H7 (cell line): ENCODE measurements at places on chromosomes 3 and 15. TPM values are rescaled to one million over a fixed set of nuclear protein-coding genes. Genes with fewer than 3 reads are reported as not detected.

The GALK2 gene
- 19.8 and 28.1 TPM in 2 replicates for total RNA-seq

The ANKUB1 gene
- not detected in 2 replicates for total RNA-seq

The CPNE9 gene
- total RNA-seq, result 0.18 and 0.38 TPM in 2 replicates

The KBTBD8 gene
- 6.7 and 11.8 TPM in 2 replicates for total RNA-seq

The TLR9 gene
- not detected in 2 replicates for total RNA-seq

DNA sequence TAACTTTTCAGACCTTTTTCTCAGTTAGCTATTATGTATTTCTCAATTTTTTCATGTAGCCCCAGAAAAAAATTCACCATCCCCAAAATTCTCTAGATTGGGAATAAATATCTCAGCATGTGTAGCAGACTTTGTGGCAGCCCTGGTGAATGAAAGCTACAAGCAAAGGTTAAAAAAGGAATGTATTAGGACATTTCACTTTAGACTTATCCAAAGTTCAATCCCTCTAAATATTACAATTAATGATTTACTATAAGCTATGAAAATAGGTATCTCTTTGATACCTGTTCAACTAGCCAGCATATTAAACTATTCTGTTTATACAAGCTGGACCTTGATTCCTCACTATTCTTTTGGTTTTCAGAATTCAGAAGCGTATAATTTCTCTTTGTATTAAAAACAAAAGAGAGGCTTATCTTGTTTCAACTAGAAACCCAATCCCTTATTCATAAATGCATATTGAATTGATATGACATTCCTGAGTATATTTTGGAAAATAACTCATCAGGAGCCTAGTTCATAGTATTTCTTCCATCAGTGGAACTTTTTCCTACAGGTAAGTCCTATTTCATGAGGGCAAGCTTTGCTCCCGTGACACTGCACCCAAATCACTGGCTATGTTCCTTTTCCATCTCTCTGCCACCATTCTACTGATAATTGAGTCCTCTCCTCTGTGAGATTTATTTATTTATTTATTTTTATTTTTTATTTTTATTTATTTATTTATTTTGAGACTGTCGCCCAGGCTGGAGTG, 38.0 kb downstream of the WDR72 start:
- DNase-seq, result no peak

- no peak for DNase-seq
Observed at GRCh38 chr3:134694946-134695543, 44.2 kb upstream of the KY start.

DNA sequence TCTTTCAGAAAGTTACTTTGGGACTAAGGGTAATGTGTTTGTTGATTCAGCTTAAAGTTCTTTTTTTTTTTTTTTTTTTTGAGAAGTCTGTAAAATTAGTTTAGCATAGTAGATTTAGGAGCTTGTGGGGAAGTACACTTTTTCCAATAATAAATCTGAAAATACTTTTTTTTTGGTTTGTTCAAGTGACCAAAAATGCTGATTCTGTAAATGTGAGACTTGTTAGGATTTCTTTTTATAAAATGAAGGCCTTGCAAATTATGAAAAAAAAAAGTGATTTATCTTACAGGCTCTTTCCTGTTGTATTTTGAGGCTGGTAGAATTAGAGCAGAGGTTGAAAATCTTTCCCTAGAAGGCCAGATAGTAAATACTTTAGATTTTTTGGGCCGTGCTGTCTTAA, 7.6 kb downstream of the OXNAD1 start:
- no peak for DNase-seq

DNA sequence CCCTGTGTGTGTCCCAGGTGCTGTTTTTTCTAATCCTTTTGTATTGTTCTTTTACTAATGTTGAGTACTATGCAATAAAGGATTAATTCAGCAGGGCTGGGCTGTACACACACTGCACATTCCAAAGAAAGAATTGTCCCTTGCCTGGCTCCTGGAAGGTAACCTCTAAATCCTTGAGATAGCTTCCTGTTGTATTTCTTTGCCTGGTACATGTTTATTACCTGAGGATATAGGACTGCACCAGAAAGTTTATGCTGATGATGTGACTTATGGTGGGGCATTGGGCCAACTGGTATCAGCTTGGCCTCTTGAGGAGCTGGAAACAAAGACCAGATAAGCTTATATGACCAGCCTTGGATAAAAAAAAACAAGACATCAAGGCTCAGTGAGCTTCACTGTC, 26.6 kb upstream of the FAN1 start:
- no peak for DNase-seq

DNA sequence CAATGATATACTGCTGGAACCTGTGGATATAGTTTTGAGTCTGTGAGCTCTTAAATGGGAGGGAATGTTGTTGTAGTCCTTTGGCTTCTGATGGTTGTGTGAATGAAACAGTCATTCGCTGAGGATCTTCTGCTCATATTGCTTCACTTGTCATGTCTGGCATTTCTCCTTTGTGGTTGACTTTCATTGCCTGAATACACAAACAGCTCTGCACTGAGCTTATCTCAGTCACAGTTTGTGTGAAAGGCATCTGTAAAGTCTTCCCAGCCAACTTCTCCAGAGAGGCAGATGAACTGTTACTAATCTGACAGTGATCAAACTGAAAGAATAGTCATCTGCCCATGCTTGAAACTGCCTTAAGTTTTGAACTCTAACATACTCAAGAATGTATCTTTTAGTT, 59.8 kb downstream of the TMED3 start:
- no peak for DNase-seq

- DNase-seq, result no peak
Observed at GRCh38 chr15:93001881-93002280, 87.1 kb downstream of the RGMA start.

- peak; percentile 93 for DNase-seq
Observed at GRCh38 chr3:124887177-124887931, at the start of gene ITGB5. Gene ITGB5 (minus strand): TSS chr3:124887365. CDS start chr3:124887000, 365 bp downstream.

- peak; percentile 29 for DNase-seq
Observed at GRCh38 chr3:46671541-46672348, 21.7 kb downstream of the ALS2CL start.

DNA sequence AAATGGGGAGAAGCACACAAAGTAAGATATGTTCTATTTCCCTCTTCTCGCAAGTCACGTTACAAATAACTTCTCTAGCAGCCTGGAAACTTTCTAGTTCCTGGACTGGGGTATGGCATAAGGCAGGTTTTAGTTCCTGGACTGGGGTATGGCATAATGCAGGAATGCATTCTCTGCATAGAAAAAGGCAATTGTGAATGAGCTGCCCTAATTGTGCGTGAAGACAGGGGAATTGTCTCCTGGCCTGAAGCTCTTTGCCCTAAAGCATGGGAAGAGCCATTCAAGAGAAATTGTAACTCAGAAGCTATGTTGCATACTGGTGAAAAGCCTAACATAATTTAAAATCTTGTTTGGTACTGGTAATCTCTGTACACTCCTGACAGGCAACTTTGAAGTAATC, 54.3 kb upstream of the CBLB start:
- DNase-seq, result no peak

- no peak for DNase-seq
Observed at GRCh38 chr3:172163320-172163719, 123.9 kb downstream of the FNDC3B start.

- DNase-seq, result peak; percentile 83
Observed at GRCh38 chr15:66842710-66843441, 140.8 kb downstream of the SMAD6 start.

DNA sequence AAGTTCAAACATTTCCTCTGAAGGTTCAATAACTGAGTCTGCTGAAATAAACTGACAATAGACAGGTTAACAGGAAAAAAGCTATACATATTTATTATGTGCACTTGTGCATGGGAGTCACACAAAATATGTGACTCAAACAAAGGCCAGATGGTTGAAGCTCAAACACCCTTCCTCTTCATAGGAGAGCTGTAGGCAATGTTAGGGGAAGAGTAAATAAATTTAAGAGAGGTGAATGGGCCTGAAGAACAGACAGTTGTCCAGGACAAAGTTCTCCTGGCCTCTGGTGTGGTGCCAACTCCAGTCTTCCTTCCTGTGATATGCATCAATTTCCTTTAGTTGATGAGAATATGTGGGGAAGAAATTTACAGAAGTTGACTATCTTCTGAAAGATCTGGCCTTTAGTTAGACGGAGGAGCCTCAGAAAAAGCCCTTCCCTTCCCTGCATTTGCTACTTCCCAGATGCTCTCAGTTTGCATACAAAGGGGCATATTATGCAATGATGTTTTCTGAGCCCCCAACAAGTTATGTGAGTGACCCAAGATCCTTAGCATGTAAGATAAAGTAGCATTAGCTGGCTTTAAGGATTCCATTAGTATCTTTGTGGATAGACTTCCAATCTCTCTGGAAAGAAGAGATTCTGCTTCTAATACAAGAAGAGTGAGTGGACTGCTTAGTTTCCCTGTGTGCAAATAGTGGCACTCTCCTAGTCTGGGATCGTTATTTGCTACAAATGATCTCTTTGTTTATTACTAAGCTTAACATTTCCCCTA, 96.4 kb upstream of the IGSF10 start:
- no peak for DNase-seq

DNA sequence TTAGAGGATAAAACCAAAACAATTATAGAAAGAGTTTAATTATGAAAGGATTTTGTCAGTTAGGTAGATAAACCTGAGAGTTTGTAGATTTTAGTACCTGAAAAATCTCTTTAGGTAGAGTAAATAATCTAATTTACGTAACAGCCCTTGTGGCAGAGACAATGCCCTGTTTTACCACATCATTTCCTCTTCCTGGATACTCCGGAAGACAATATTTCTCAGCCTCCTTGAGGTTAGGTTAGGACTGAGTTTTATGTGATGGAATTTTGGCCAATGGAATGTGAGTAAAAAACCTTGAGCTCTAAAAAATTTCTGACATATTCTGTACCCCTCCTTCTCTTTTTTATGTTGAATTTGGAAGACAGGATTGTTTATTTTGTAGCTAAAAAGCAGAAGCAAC, 50.7 kb upstream of the TPRG1 start:
- no peak for DNase-seq

GRCh38 chr3:155805204-155805801, 775 bp downstream of the C3orf33 start:
- no peak for DNase-seq

- DNase-seq, result peak; percentile 91
Observed at GRCh38 chr15:78979456-78980320, 34.8 kb upstream of the CTSH start.

GRCh38 chr15:95013381-95013780, 782.0 kb downstream of the MCTP2 start:
- DNase-seq, result no peak

DNA sequence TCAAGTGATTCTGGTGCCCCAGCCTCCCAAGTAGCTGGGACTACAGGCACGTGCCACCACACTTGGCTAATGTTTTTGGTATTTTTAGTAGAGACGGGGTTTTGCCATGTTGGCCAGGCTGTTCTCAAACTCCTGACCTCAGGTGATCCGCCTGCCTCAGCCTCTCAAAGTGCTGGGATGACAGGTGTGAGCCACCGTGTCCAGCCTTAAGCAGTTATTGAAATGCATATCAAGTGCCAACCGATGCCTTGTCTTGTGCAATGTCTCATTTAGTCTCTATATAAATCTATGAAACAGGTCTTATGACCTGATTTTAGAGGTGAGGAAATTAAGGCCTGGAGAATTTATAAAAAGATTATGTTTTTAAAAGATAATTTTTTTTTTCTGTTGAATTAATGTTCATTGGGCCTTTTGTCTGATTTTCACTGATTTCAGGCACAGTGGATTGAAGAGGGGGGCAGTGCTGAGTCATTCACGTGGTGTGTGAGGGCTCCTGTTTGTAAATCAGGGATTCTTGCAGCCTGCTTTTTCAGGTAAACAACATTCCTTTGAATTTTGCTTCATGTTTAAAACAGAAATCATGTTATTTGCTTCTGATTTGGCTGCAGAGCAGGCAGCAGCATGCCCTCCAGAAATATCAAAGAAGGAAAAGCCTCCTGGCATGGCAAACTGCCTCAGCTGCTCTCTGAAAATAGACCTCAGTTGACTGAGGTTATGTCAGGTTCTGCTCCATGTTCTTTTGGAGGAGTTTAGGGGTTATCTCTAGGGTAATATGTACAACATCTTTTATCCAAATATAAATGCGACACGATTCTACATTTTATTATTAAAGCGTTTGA, 407.0 kb upstream of the RGMA start:
- DNase-seq, result peak; percentile 46
